ENCODE measurements at places on chromosomes 7 and 10. TPM values are rescaled to one million over a fixed set of nuclear protein-coding genes. Genes with fewer than 3 reads are reported as not detected.

The INTS15 gene
- total RNA-seq: 41.9 TPM

The GNGT1 gene
- 0.44 TPM for total RNA-seq

The INA gene
- total RNA-seq: 14.0 TPM

GRCh38 chr10:128927497-128928161, 539.4 kb upstream of the MGMT start:
- H3K4me1 ChIP-seq: no peaks in the 10 kb centered on the region
- no peaks in the 10 kb centered on the region for H3K27me3 ChIP-seq
- H3K4me3 ChIP-seq: no peak overlapping the region
- no peak for DNase-seq
- no peaks in the 10 kb centered on the region for H3K36me3 ChIP-seq

- no peak overlapping the region for H3K27ac ChIP-seq
- H3K4me3 ChIP-seq: no peak overlapping the region
- H3K27me3 ChIP-seq: no peaks in the 10 kb centered on the region
- no peak for DNase-seq
- peaks cover 17% of the 10 kb centered on the region for H3K4me1 ChIP-seq
- peaks cover 7% of the 10 kb centered on the region for H3K36me3 ChIP-seq
These were observed 6.7 kb downstream of the RASSF4 start for GRCh38 chr10:44966129-44966815.

DNA sequence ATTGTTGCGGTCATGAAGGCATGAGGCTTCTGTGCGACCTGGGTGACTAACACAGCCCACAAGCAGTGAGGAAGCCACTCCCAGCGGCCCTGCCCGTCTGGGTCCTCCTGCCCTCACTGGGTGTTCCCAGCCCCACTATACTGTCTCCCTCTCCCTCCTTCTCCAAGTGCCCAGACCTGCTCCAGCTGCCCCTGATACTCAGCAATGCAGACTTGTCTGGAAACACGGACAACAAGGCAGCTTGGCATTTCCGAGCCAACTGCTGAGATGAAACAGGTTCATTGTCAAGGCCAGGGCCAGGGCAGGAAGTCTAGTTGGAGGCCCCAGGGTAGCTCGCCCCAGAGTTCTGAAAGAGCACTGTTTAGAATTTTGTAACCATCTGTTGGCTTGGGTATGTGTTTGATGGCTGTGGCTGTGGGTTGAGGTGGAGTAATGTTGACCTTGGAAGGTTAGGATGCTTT, 95.7 kb downstream of the RBM20 start:
- H3K4me3 ChIP-seq: no peak overlapping the region
- no peaks in the 10 kb centered on the region for H3K36me3 ChIP-seq
- H3K4me1 ChIP-seq: no peaks in the 10 kb centered on the region

GRCh38 chr7:80612880-80613279, 25.6 kb upstream of the CD36 start:
- H3K4me3 ChIP-seq: no peak overlapping the region
- no peak overlapping the region for H3K27ac ChIP-seq
- no peaks in the 10 kb centered on the region for H3K36me3 ChIP-seq
- H3K27me3 ChIP-seq: no peaks in the 10 kb centered on the region

DNA sequence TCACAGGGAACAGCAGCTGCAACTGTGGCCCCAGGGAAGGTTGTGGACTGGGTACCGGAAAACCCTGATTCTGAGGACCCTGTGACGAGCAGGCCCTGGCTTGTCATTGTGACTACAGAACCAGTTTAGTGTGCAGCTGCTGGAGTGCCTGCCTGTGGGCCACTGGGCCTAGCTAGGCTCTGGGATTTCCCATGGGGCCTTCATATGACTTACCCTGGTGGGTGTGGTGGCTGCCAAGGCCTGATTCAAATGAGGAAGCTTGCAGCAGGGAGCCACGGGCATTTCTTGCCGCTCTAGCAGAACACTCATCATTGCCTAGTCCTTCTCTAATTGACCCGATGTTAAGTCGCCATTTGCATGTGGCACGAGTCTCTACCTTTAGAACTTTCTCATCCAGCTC, 14.7 kb upstream of the CAMK2G start:
- H3K27me3 ChIP-seq: no peaks in the 10 kb centered on the region
- no peaks in the 10 kb centered on the region for H3K4me1 ChIP-seq
- H3K4me3 ChIP-seq: no peak overlapping the region

- H3K27ac ChIP-seq: no peak overlapping the region
- H3K36me3 ChIP-seq: no peaks in the 10 kb centered on the region
- no peak overlapping the region for H3K4me3 ChIP-seq
- no peaks in the 10 kb centered on the region for H3K27me3 ChIP-seq
- no peaks in the 10 kb centered on the region for H3K4me1 ChIP-seq
- no peak for DNase-seq
These were observed 364.6 kb downstream of the CCSER2 start for GRCh38 chr10:84693006-84693405.

- H3K4me3 ChIP-seq: no peak overlapping the region
- H3K27ac ChIP-seq: no peak overlapping the region
These were observed 41.6 kb upstream of the CTBP2 start for GRCh38 chr10:125201791-125202622.

Data from H9 (cell line).